ENCODE measurements at places on chromosomes 7 and 10. TPM values are rescaled to one million over a fixed set of nuclear protein-coding genes. Genes with fewer than 3 reads are reported as not detected.

SMARCD3 gene
- 11.8 TPM for total RNA-seq

PIP gene
- total RNA-seq = not detected

PRLHR gene
- not detected for total RNA-seq

DNA sequence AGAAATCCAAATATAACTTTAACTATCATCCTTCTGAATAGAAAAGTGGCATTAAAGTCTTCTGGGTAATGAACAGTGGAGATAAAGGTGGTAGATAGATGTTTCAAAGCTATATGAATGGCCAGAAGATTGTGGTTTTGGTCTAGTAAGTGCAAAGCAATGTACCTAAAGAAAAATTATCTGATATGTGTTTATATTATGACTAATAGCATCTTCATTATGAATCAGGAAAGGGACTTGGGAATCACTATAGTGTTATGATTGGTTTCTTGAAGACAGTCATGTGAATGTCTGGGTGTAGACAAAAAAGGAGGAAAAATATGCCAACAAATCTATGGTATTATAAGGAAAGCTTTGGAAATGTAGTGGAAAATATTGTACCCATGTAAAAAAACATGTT, 3.0 kb downstream of the ZNF518A start:
- no peak for DNase-seq
- no peak overlapping the region for H3K4me3 ChIP-seq
- H3K36me3 ChIP-seq = peaks cover 42% of the 10 kb centered on the region

GRCh38 chr7:12814828-12815227, 127.4 kb downstream of the ARL4A start:
- H3K4me3 ChIP-seq = no peak overlapping the region
- H3K27ac ChIP-seq = no peak overlapping the region
- H3K36me3 ChIP-seq = no peaks in the 10 kb centered on the region
- no peaks in the 10 kb centered on the region for H3K4me1 ChIP-seq
- no peak for DNase-seq
- no peaks in the 10 kb centered on the region for H3K27me3 ChIP-seq

- no peaks in the 10 kb centered on the region for H3K4me1 ChIP-seq
- H3K27me3 ChIP-seq = no peaks in the 10 kb centered on the region
- no peak overlapping the region for H3K4me3 ChIP-seq
- no peaks in the 10 kb centered on the region for H3K36me3 ChIP-seq
- no peak for DNase-seq
These were observed 421.5 kb upstream of the LRRN3 start for GRCh38 chr7:110669410-110669809.

DNA sequence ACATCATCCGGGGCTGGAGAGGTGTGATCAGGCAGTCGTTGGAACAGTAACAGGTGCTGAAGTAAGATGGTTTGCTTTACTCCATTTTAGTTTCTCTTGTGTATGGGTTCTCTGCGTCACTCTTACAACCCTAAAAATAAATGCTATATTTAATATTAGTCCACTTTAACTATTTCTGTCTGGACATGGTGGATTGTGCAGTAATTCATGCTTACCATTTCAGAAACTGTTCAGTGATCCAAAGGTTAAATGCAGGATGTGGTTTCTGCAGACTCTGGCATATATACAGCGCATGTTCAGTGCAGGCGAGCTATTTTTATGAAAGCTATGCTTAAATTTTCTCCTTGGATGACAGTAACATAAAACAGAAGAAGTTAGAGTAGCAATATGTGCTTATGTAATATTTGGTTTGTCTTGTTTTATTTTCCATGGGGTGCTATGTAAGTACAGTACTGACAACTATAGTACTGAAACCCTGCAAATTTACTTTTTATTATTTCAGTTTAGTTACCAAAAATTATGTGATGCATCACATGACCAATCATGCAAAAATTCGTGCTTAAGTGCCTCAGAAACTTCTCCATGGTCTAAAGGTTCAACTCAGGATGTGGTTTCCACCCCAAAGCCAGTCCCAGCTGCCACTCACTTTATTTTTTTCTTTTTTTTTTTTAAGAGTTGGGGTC, 46.6 kb upstream of the GRID1 start:
- H3K4me1 ChIP-seq = peaks cover 50% of the 10 kb centered on the region
- DNase-seq = peak; percentile 50
- peak overlapping the region; percentile 52 for H3K27ac ChIP-seq
- no peaks in the 10 kb centered on the region for H3K27me3 ChIP-seq
- H3K4me3 ChIP-seq = peak overlapping the region; percentile 17

DNA sequence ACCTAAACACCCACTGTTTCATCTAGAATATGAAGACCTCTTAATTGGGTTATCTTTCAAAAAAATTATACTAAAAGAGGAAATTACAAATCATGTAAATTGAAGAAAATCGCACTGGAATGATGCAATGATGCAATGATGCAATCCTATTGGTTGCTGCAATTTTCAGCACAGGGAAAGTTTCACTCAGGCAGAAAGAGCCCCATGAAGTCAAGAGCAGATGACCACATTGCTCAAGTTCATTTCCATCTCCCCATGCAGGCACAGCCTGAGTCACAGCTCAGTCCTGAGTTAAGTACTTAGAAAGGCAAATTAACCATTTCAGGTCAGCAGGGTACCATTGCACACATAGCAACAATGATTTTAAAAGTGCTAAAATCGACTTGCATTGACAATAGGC, 180.3 kb upstream of the MYO3A start:
- no peaks in the 10 kb centered on the region for H3K27me3 ChIP-seq
- no peaks in the 10 kb centered on the region for H3K36me3 ChIP-seq
- no peaks in the 10 kb centered on the region for H3K4me1 ChIP-seq
- H3K4me3 ChIP-seq = no peak overlapping the region

DNA sequence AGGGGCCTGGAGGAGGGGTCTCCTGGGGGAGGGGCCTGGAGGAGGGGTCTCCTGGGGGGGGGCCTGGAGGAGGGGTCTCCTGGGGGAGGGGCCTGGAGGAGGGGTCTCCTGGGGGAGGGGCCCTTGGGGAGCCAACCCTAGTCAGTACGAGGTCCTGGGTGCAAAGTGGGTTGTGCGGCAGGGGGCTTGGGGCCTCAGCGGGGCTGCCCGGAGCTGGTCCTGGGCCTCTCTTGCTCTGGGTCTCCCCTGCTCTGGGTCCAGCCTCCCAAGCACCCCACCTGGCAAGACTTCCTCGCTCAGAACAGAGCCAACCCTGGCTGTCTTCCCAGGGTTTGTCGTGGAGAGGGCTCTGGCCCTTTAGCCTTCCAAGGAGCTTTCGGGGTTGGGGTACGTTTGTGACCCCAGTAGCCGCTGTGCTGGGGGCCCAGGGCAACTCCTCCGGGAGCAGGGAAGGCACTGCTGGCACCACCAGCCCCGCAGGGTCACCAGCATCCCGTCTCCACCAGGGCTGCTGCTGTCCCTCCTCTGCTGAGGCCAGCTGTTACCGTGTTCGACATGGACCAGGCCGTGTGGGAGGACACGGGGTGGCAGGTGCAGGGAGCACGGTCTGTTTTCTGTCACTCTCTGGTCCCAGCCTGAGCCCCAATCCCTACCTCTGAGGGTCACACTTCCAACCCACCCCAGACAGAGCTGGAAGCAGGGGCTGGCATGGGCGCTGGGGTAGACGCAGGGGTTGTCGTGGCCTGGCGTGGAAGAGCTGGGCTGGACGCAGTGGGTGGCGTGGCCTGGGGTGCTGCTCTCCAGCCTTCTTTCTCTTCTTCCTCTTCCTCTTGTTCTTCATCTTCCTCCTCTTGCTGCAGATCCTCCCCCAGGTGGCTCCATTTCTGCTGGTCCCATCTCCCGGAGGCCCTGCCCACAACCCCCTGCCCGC, 22.8 kb downstream of the PWWP2B start:
- no peak overlapping the region for H3K4me3 ChIP-seq
- H3K36me3 ChIP-seq = peaks cover 3% of the 10 kb centered on the region
- no peaks in the 10 kb centered on the region for H3K27me3 ChIP-seq
- no peak overlapping the region for H3K27ac ChIP-seq

Data from CD4-positive, alpha-beta T cell (primary cell).